ENCODE measurements at places on chromosomes 13 and 19. TPM values are rescaled to one million over a fixed set of nuclear protein-coding genes. Genes with fewer than 3 reads are reported as not detected.
A peak's percentile ranks its signal among the peaks of the same experiment; 100 is the strongest.

GRCh38 chr19:38370299-38370698, 4.1 kb upstream of the PSMD8 start:
- no peak for DNase-seq
- no peak overlapping the region for H3K4me3 ChIP-seq
- no peak overlapping the region for H3K27ac ChIP-seq
- no peaks in the 10 kb centered on the region for H3K4me1 ChIP-seq
- no peaks in the 10 kb centered on the region for H3K36me3 ChIP-seq

DNA sequence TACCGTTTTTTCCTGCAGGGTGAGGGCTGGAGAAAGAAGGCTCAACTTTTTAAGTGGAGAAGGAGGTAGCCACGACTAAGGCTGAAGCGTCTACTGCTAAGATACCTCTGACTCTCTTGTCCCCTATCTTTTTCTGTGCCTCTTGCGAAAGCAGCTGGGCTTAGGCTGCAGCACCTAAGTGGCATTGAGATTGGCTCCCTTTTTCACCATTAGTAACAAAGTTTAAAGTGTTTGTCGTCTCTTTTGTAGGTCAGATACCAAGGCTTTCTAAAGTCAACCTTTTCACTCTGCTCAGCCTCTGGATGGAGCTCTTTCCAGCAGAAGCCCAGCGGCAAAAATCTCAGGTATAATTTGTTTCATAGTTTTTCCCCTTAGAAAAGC, 887 bp downstream of the CDADC1 start:
- H3K4me3 ChIP-seq = peak overlapping the region; percentile 89
- H3K27me3 ChIP-seq = no peaks in the 10 kb centered on the region
- H3K36me3 ChIP-seq = no peaks in the 10 kb centered on the region
- H3K4me1 ChIP-seq = peaks cover 21% of the 10 kb centered on the region
- H3K27ac ChIP-seq = peak overlapping the region; percentile 92

- H3K4me3 ChIP-seq = no peak overlapping the region
- DNase-seq = no peak
- H3K36me3 ChIP-seq = no peaks in the 10 kb centered on the region
- H3K27me3 ChIP-seq = no peaks in the 10 kb centered on the region
Observed at GRCh38 chr19:51710163-51710562, 13.6 kb downstream of the HAS1 start.

GRCh38 chr19:46113726-46114125, 10.8 kb downstream of the IGFL3 start:
- H3K4me3 ChIP-seq = no peak overlapping the region
- no peaks in the 10 kb centered on the region for H3K36me3 ChIP-seq
- peaks cover 4% of the 10 kb centered on the region for H3K27me3 ChIP-seq

DNA sequence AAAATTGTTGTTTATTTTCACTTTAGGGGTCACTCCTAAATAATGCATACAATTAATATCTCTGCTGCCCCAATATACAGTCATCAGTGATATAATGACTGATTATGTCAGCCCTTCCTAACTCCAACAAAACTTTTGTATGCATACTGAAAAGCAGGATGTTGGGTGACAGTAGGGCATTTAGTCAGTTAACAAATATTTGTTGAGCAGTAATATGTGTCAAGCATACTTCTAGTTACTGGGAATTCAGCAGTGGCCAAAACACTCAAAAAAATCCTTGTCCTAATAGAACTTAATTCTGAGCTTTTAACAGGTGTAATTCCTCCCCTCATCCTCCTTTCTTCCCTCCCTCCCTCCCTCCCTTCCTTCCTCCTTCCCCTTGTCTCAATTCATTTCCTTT, 560.7 kb upstream of the KLHL1 start:
- H3K27ac ChIP-seq = no peak overlapping the region
- no peaks in the 10 kb centered on the region for H3K4me1 ChIP-seq
- H3K27me3 ChIP-seq = no peaks in the 10 kb centered on the region
- no peak overlapping the region for H3K4me3 ChIP-seq
- H3K36me3 ChIP-seq = no peaks in the 10 kb centered on the region

DNA sequence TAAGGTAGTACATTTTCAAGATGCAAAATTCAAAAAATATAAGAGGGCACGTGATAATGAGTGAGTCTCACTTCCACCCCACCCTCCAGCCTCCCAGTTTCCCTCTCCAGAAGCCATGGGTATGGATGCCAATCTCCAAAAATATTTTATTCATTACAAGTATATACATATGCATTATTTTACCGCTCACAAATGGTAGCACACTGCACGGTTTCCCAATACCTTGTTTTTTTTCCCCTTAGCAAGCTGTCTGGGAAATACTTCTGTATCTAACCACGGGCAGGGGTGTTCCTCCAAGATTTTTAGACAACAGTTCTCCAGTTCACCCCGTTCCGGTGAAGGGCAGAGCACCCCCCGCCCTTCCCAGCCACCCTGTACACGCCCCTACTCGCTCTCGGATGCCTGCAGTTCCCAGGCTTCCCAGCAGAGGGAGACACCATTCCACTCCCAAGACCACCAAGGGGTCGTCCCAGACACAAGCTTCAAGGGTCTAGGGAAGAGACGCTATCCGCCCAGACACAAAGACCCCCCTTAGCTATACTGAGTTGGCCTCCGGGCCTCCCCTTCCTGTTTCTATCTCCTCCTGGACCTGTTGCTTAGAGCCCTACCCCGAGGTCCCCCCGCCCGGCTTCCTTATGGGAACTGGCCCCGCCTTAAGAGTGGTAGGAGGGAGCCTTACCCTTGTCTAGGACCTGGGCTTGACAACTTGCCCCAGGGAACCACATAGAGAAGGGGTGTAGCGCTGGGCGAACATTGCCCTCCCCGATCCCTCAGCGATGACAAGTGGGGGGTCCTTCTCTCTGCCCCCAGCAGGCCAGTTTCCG, 1.1 kb upstream of the FXYD3 start:
- H3K27ac ChIP-seq = no peak overlapping the region
- no peak for DNase-seq
- H3K4me1 ChIP-seq = peaks cover 6% of the 10 kb centered on the region
- no peaks in the 10 kb centered on the region for H3K27me3 ChIP-seq
- H3K36me3 ChIP-seq = no peaks in the 10 kb centered on the region
- peak overlapping the region; percentile 64 for H3K4me3 ChIP-seq

Gene EXOSC5
- total RNA-seq = 16.9 TPM

Gene ASF1B
- total RNA-seq = 1.1 TPM

Gene AZU1
- not detected for total RNA-seq

Gene ZSCAN1
- total RNA-seq = not detected

Data from thoracic aorta (tissue), 2 donors.